ENCODE measurements at places on chromosomes 2 and 18. TPM values are rescaled to one million over a fixed set of nuclear protein-coding genes. Genes with fewer than 3 reads are reported as not detected.

SMYD5 gene
- total RNA-seq, result 24.3 TPM

GRCh38 chr2:106142683-106143082 lies 51.4 kb downstream of the UXS1 start:
- DNase-seq, result no peak

CCDC68 gene
- not detected for total RNA-seq

- peak; percentile 28 for DNase-seq
Measured at GRCh38 chr2:157692768-157693167, 64.1 kb upstream of the ACVR1C start.

SLC9A4 gene
- not detected for total RNA-seq

GRCh38 chr2:180846756-180847472 lies 133.5 kb upstream of the UBE2E3 start:
- no peak for DNase-seq

C1GALT1C1L gene
- total RNA-seq, result 1.1 TPM

Measured in SJSA1 (cell line).